Stimulated activated naive B cell treated with anti-CD40 and anti-IgM and Interleukin-4, amounts not matched to agents 10 μg/mL and 1 μg/mL and 100 μg/mL, for 72 hours (primary cell): ENCODE measurements at places on chromosomes 1 and 21.

DNA sequence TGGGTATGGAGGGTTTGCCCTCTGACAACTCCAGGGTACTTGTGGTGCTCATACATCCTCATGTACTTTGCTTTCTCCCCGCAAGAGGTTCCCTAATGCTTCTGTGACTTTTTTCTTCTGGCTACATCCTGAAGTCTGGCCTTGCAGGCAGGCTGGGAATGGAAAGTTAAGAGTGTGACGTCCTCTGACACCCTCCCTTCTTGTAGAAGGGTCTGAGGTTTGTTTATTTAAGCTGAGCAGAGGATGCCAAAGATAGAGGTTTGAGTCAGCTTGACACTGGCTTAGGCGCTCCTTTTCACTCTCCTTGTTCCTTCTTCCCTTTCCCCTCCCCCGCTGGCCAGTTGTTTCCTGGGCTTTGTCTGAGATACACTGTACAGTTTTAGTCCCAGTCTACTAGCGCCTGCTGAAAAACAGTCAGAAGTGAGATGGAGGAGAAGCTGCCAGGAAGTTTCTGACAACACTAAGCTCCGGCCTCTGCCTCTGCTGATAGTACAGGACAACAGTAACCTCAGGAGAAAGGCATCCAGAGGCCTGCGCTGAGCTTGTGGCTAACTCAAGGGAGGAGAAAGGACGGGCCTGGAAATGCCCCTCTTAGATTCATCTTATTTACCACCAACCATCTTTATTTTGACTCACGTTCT is at the start of gene MACF1:
MACF1 (plus strand) TSS at position 255 of the 641 bp plus-strand sequence; CDS start at position 583, 328 bp downstream.
- H3K4me1 ChIP-seq, result peaks cover 46% of the 10 kb centered on the region
- peak within 1 kb of the TSS; percentile 73 for H3K27ac ChIP-seq
- peak within 1 kb of the TSS; percentile 84 for H3K4me3 ChIP-seq
- H3K36me3 ChIP-seq, result peaks cover 3% of the 10 kb centered on the region
- no peaks in the 10 kb centered on the region for H3K27me3 ChIP-seq

DNA sequence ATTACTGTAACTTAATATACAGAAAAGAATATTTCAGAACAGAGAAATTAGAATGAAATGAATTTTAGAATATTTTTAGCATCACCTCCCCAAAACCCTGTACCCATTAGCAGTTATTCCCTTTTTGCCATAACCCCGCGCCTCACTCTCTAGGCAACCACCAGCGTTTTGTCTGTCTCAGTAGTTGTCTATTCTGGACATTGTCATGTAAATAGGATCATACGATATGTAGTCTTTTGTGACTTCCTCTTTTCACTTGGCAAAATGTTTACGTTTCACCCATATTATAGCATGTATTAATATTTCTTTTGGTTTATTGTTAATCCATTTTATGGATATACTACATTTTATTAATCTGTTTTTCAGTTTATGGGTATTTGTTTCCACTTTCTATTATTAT is 24.9 kb downstream of the SOAT1 start:
- no peaks in the 10 kb centered on the region for H3K27me3 ChIP-seq
- H3K27ac ChIP-seq, result no peak overlapping the region
- H3K4me1 ChIP-seq, result peaks cover 24% of the 10 kb centered on the region
- no peak overlapping the region for H3K4me3 ChIP-seq

GRCh38 chr1:229027622-229028182 is 243.2 kb upstream of the RAB4A start:
- peaks cover 20% of the 10 kb centered on the region for H3K27me3 ChIP-seq
- no peak for DNase-seq
- H3K4me1 ChIP-seq, result peaks cover 9% of the 10 kb centered on the region
- H3K36me3 ChIP-seq, result no peaks in the 10 kb centered on the region

DNA sequence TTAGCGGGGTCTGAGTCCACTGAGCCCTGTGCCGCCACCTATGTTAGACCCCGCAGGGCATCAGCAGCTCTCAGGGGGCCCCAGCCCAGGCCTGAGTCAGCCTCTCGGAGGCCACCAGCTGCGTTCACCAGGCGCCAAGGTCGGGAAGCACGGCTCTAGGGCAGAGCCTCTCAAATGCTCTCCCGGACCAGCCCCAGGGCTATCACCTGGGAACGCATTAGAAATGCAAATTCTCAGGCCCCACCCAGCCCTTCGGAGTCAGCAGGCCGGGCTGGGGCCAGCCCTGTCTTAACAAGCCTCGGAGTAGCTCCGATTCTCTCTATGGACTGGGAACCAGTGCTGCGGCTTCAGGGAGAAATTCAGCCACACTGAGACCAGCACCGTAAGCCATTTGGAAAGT is 37.2 kb upstream of the TSPEAR start:
- peaks cover 8% of the 10 kb centered on the region for H3K36me3 ChIP-seq
- no peak overlapping the region for H3K27ac ChIP-seq
- no peak for DNase-seq
- H3K4me3 ChIP-seq, result no peak overlapping the region
- H3K27me3 ChIP-seq, result peaks cover 26% of the 10 kb centered on the region

- H3K27me3 ChIP-seq, result peaks cover 7% of the 10 kb centered on the region
- no peak overlapping the region for H3K27ac ChIP-seq
- no peak overlapping the region for H3K4me3 ChIP-seq
- DNase-seq, result no peak
Measured at GRCh38 chr1:112769611-112770010, 54.5 kb upstream of the PPM1J start.

DNA sequence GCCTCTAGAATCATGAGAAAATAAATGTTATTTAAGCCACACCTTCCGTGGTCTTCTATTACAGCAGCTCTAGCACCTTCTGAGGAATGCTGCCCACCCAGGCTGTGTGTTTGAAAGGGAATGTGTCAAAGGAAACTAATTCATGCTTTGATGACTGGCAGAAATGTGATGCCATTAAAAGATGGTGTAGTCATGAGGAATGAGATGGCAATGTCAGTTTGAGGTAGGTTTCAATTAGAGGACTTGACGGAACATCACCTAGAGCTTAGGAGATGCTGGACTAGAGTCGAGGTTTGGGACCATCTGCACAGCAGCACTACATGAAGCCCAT is 10.6 kb downstream of the PDZK1 start:
- DNase-seq, result no peak
- H3K4me3 ChIP-seq, result no peak overlapping the region
- no peaks in the 10 kb centered on the region for H3K27me3 ChIP-seq
- H3K4me1 ChIP-seq, result peaks cover 13% of the 10 kb centered on the region
- H3K36me3 ChIP-seq, result no peaks in the 10 kb centered on the region
- no peak overlapping the region for H3K27ac ChIP-seq

- H3K36me3 ChIP-seq, result peaks cover 65% of the 10 kb centered on the region
- no peaks in the 10 kb centered on the region for H3K4me1 ChIP-seq
- no peak overlapping the region for H3K27ac ChIP-seq
- DNase-seq, result no peak
- no peak overlapping the region for H3K4me3 ChIP-seq
Measured at GRCh38 chr1:39567302-39567701, 9.3 kb downstream of the PABPC4 start.

DNA sequence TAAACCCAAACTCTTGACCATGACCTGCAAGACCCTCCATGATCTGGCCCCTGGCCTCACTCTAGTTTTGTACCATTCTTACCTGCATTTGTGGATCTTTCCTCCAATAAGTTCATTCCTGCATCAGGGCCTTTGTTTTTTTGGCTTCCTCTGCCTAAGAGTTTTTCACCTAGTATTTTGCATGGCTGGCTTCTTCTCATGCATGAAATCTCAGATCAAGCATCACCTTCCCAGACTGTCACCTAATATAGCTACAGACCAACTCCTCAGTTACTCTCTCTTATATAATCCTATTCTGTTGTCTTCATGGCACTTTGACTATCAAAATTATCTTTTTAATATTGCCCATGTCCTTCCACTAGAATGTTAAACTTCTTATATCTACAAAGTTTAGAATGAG is 54.2 kb downstream of the BTBD8 start:
- no peak for DNase-seq
- no peaks in the 10 kb centered on the region for H3K4me1 ChIP-seq
- H3K4me3 ChIP-seq, result no peak overlapping the region

DNA sequence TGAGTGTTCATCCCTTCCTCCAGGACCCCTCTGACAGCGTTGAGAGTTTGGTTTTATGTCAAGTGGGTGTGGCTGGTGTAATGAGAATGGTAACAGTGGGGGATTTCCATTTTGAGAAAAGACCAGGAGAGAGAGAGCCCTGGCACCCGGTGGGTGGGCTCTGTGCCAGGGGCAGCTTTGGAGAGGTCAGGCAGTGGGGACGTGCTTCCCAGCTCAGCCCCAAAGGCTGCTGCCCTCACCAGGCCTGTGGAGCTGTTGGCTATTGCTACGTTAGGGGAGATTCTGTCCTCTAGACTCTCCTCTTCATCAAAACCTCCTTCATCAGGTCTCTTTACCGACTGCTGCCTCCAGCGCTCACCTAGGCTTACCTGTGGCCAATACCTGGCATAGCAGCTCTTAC is 176.3 kb downstream of the PTPRU start:
- H3K4me3 ChIP-seq, result no peak overlapping the region
- no peaks in the 10 kb centered on the region for H3K36me3 ChIP-seq
- no peak for DNase-seq
- no peak overlapping the region for H3K27ac ChIP-seq

- H3K4me3 ChIP-seq, result no peak overlapping the region
- no peak overlapping the region for H3K27ac ChIP-seq
- no peaks in the 10 kb centered on the region for H3K36me3 ChIP-seq
- peaks cover 4% of the 10 kb centered on the region for H3K4me1 ChIP-seq
Measured at GRCh38 chr1:175715742-175716141, 27.7 kb downstream of the TNR start.

DNA sequence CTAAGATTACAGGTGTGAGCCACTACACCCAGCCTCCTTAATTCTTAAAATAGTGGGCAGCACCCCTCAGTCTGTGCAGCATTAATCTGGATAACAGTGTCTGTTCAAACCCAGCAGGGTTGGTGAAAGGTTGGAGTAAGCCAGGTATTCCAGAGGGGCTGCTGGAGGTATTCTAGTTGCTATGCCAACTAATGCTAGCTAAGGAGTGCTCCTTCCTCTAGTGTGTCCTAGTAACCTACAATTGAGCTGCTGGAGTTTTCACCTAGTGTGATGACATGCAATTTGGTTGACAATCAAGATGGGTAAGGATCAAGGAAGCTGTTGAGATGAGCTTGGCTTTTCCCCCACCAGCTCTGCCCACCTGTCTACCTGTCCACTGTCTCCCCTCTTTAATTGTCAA is 100.2 kb upstream of the IPO9 start:
- DNase-seq, result no peak
- no peaks in the 10 kb centered on the region for H3K36me3 ChIP-seq
- H3K27me3 ChIP-seq, result peaks cover 20% of the 10 kb centered on the region
- H3K4me1 ChIP-seq, result no peaks in the 10 kb centered on the region
- H3K27ac ChIP-seq, result no peak overlapping the region

- no peaks in the 10 kb centered on the region for H3K27me3 ChIP-seq
- no peaks in the 10 kb centered on the region for H3K36me3 ChIP-seq
- H3K4me3 ChIP-seq, result no peak overlapping the region
- no peak overlapping the region for H3K27ac ChIP-seq
Measured at GRCh38 chr1:83829106-83829505, 169.8 kb downstream of the TTLL7 start.

DNA sequence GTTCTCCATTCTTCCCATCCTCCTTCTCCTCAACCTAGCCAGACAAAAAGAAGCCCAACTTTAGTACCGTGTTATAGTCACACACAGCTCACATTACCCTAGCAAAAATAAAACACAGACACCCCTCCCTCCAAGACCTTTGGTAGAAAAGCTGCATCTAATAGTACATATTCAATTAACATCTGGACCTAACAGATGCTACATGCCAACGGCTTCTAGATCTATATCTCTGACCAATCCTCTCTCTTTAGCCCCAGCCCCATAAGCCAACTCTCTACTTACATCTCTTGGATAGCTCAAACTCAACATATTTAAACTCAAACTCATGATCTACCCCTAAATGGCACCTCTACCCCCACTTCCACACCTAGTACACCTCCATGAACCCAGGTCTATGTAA is 233.1 kb downstream of the KCNH1 start:
- no peak overlapping the region for H3K4me3 ChIP-seq
- H3K27me3 ChIP-seq, result no peaks in the 10 kb centered on the region
- no peaks in the 10 kb centered on the region for H3K36me3 ChIP-seq
- H3K27ac ChIP-seq, result no peak overlapping the region
- no peak for DNase-seq

GRCh38 chr1:65148548-65149350 is 746 bp downstream of the AK4 start:
- peaks cover 41% of the 10 kb centered on the region for H3K27me3 ChIP-seq
- H3K4me3 ChIP-seq, result peak overlapping the region; percentile 88
- peaks cover 9% of the 10 kb centered on the region for H3K4me1 ChIP-seq
- DNase-seq, result peak; percentile 21
- no peak overlapping the region for H3K27ac ChIP-seq

DNA sequence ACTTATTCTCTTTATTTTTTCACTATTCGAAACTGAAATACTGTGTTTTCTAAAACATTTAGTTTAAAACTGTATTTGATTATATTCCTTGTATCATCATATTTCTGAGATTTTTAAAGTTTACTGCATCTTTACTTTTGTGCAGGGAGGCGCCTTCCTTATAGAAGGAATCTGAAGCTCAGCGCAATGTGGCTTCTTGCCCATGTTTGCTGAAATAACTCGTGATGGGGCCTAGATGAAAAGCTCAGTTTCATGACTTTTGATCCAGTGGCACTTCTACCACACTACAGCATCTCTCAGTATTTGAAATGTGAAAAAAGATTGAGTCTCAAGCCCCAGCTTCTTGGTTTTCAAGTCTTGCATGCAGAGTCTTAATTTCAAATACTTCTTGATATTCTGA is 28.4 kb downstream of the CACHD1 start:
- peaks cover 1% of the 10 kb centered on the region for H3K36me3 ChIP-seq
- DNase-seq, result no peak
- no peak overlapping the region for H3K27ac ChIP-seq
- H3K27me3 ChIP-seq, result peaks cover 19% of the 10 kb centered on the region
- no peak overlapping the region for H3K4me3 ChIP-seq

GRCh38 chr1:95040032-95040525 is 32.7 kb downstream of the ALG14 start:
- no peaks in the 10 kb centered on the region for H3K4me1 ChIP-seq
- no peaks in the 10 kb centered on the region for H3K27me3 ChIP-seq
- DNase-seq, result no peak
- no peaks in the 10 kb centered on the region for H3K36me3 ChIP-seq
- no peak overlapping the region for H3K27ac ChIP-seq

DNA sequence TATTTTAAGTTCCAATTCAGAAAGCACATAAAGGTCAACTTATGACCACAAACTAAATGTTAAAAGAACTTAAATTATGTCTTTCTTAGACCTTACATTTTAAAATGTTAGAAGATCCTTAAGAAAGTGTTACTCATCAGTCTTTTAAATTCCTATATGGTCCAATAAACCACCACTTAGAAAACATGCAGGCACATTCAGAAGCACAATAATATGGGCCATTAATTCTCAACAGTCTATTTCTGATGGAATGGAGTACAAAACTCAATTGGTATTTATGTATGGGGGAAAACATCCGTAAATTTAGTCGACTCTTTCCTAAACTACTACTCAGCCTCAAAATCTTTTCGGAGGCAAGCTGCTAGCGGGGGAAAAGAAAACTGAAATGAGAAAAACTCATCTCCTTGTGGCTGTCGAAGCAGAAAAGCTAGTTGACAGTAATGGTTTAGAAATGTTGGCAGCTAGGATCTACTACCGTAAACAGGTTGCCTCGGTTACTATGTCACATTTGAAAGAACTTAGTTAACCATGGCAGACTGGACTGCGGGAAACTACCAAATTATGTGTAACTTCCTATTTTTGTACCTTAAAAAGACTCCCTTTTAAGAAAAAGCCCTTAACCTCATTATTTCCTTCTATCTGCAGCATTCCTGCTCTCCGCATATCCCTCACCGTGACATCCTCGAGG is 1.0 kb downstream of the TRMT1L start:
- peaks cover 3% of the 10 kb centered on the region for H3K36me3 ChIP-seq
- peaks cover 25% of the 10 kb centered on the region for H3K4me1 ChIP-seq
- peak overlapping the region; percentile 99 for H3K27ac ChIP-seq
- peak overlapping the region; percentile 92 for H3K4me3 ChIP-seq
- no peak for DNase-seq
